ENCODE measurements at places on chromosomes 11 and 22.

GRCh38 chr11:43419460-43419859, 60.7 kb downstream of the TTC17 start:
- DNase-seq, result no peak

GRCh38 chr22:47589271-47590250, 827.1 kb downstream of the TBC1D22A start:
- no peak for DNase-seq

- DNase-seq, result peak; percentile 82
Observed at GRCh38 chr11:726278-727220, 20.5 kb downstream of the EPS8L2 start.

- no peak for DNase-seq
Observed at GRCh38 chr11:70556884-70557741, 158.8 kb downstream of the CTTN start.

DNA sequence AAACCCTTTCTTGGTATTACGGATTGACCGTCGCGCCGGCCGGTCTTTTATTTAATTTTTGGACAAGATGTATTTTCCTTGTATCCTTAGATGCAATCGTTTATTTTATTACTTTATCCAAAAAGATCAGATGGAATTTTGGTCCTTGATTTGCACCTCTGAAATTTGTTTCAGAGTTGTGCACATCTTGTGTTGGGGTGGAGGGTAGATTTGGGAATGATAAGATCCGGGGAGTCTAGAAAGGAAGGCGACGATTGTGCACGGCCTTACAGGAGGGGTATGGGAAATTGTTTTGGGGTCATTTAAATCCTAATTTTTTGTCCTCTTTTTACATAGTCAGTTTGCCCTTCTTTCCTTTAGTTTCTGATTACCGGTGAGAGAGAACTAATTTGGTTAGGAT, 1.4 kb downstream of the KDM2A start:
- no peak for DNase-seq

DNA sequence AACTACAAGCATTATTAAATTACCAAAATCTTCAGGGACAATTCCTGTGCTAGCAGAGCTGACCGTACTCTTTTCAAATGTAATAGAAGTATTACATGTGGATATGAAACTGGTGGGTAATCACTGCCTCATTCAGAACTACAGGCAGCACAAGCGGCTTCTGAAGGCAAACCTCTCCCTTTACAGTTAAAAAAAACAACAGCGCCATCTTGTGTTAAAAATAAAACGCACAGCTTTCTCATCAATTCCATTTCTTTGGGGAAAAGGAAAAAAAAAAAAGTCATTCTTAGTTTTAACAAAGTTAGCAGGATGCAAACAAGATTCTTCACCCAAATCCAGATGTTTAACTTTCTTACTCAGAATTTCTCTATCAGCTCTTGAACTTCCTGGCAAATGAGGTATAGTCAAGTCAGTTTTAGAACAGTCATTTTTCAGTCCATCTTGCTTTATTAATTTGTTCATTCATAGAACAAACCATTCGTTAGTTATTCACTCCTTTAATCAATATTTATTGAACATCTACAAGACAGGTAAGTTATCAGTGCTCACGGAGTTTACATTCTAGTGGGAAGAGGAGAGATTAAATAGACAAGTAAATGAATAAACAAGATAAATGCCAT, 331.8 kb upstream of the MPPED2 start:
- DNase-seq, result no peak

GRCh38 chr11:112322173-112322790, 61.6 kb upstream of the PLET1 start:
- no peak for DNase-seq

- no peak for DNase-seq
Observed at GRCh38 chr11:8201644-8202365, 33.0 kb upstream of the RIC3 start.

GRCh38 chr11:74670171-74670570, 61.1 kb downstream of the CHRDL2 start:
- no peak for DNase-seq

- DNase-seq, result no peak
Observed at GRCh38 chr11:27287205-27287604, 75.8 kb downstream of the CCDC34 start.

DNA sequence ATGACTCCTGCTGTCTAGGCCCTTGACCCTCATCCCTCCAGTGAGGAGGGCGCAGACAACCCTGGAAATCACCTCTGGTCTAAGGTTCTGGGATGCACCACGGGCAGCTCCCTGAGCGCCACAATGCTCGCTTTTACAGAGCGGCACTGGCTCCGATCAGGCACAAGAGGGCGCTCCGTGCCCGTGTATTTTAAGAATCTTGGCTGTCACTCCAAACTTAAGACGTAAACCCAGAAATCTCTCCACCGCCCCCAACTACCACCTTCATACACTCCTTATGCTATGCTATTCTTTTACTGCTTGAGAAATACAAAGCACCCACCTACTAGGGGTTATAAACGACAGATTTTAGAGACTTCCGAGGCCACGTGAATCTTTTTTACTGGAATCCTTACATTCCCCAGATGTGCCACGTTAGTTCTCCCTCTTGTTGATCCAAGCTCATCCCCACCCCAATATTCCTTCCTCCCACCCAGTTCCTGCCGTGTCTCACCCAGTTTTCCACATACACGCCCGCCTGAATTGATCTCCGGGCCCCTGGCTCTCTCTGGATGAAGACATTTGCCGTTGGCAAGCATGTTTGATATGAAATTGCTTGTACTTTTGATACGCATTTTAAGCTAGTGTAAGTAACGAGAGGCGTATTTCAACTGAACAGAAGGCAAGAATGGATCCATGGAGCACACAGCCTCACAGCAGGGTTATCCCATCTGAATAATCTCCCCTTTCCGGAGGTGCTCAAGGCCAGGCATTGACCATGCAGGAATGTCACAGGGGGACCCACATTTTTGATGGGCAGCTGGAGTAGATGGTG, 453.5 kb downstream of the OPCML start:
- no peak for DNase-seq

- DNase-seq, result no peak
Observed at GRCh38 chr11:128135451-128135850, 451.9 kb downstream of the ETS1 start.

DNA sequence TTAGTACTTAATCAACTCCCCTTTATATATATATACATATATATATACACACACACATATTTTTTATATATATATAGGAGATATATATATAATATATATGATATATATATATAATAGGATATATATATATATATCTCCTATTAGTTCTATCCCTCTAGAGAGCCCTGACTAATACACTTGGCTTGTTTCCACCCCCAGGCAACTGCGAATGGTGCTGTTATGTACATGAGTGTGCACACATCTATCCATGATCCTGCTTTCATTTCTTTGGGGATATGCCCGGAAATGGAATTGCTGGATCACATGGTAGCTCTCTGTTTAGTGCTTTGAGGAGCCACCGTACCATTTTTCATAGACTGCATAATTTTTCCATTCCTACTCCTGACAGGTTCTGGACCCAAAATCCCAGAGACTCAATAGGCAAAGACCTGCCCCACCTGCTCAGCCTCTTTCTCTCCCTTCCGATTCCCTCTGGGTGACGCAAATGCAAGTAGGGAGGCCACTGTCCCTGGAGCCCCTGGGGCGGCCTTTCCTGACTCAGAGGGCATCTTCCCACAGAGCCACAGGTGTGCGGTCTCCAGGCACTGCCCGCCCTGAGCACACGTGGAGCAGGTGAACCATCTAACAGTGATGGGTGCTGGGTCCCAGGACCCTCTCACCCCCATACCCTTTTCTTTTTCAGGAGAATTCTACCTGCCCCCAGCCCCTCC, 12.0 kb downstream of the FGF3 start:
- no peak for DNase-seq

DNA sequence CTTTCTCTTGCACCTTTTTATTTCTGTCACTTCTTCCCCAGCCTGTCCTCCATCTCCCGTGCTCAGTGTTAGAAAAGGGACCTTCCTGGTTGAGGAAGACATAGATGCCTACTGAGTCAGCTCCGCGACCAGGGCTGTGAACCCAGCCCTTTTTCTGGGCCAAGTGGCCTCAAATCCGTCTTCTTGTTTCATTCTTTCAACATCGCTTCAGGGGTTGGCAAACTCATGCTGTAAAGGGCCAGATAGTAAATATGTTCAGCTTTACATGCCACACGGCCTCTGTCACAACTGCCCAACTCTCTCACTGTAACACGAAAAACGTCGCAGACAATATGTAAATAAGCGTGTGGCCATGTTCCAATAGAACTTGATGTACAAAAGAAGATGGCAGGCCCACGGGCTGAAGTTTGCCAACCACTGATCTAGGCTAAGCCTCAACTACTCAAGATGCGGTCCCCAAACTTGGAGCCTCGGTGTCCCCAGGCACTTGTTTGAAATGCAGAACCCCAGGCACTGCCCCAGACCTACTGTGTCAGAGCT, 338.4 kb downstream of the MN1 start:
- no peak for DNase-seq

GRCh38 chr22:33073989-33074418, 15.8 kb upstream of the SYN3 start:
- DNase-seq, result peak; percentile 64

DNA sequence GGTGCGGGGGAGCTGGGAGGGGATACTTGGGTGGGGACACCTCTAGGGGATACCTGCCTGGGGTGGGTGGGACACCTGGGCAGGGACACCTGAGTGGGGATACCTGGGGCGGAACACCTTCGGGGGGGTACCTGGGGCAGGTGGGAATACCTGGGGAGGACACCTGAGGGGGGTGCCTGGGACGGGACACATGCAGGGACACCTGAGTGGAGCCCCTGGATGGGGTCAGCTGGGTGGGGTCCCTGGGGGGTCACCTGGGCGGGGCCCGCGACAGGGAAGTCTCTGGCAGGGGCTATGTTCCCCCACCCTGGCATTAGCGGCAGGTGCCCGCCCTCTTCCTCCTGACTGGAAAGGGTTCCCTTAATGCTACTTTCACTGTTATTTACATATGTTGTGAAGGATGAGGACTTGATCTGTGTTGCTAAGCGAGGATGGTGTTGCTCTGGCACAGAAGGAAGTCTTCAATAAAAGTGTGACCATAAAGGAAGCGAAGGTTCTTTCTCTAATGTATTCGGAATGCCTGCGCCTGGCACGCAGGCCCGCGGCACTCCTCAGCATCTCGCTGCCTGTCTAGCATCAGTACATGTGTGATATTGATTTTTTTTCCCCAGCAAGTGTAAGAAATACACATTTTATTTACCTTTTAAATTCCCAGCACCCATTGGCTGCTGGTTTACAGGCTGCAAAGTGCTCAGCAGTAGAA, 801.7 kb downstream of the BRD1 start:
- no peak for DNase-seq

DNA sequence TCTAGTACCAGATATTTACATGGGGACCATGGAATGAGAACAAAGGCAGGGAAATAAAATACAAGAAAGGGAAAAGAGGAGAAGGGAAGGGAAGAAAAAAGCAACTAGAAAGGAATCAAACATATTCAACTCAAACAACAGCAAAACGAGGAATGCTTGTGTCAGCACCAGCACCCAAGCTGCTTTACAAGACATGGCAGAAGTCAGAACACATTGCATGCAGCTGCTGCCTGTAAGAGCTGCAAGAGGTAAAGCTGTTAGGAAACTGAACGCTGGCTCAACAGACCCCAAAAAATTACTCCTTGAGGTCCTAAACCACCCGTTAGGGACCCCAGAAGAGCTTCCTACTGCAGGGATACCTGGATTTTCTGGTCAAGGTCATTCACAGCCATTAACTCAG, 296.9 kb downstream of the OPCML start:
- no peak for DNase-seq

DNA sequence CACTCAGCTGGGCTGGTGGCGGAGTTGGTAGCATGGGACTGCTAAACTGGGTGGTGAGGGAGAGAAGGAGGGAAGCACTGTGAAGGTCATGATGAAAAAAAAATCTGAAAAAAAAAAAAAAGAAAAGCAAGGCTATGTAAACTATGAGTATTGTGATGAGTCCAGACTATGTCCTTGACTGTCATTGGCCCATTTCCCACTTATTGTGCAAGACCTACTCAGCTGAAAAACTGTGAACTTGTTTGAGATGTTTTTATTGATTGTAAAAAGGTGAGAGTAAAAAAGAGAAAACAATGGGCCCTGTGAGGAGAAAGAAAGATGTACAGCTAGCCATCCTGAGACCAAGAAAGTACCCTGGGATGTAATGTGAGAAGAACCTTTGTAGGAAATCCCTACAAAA, 798.4 kb upstream of the TENM4 start:
- DNase-seq, result no peak

DNA sequence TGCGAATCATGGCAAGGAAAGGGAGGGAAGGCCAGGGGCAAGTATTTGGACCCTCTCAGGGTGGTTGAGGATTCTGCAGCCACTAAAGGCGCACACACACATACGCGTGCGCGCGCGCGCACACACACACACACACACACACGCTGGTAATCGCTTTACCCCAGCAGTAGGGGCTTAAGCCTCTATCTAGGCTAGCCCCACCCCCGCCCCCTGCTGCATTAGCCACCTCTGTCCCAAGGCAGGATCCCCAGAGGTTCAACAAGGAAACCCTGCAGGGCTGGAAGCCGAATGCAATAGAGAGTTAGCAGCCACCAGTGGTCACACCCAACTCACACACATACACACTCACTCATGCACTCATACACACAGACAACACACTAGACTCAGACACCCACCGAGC, 28.6 kb upstream of the ELFN2 start:
- DNase-seq, result no peak

DNA sequence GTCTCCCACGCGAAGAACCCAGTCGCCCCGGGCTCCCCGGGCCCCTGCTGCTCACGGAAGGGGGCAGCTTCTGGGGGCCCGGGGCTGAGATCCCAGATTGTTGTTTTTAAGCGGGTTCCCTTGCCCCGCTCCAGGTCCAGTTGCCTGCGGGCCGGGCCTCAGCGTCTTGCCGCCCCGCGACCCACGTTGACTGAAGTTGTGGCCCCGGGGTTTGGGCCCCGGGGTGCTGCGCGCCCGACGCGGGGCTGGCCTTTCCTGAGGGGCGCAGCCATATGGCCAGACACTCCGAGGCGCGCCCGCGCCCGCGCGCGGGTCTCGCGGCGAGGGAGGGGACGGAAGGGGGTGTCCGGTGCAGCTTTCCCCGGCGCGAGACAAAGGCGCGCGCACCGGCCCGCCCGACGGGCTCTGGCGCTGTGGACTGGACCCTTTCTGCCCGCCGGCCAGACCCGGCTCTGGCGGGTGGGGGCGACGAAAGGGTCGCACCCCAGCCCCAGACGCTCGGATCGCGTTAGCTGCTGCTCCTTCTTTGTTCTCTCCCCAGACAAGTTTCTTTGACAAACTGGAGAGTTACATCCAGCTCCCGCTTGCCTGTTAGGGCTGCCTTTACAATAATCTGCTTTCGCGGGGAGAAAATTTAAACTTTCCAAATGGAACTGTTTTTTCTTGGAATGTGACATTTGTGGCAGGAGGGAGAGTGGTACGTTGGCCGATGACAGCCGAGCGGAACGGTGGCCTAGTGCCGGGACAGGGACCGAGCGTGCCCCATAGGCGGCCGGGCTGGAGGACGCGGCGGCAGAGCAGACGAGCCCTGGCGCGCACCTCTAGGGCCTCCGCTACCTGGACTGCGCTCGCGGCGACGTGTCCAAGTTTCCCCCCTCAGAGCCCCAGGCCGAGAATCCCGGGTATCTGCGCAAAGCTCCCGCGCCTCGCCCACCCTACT, 716 bp downstream of the AMOTL1 start:
- no peak for DNase-seq
